ENCODE measurements at places on chromosomes 16 and 17.

GRCh38 chr16:9270424-9270823, 179.0 kb downstream of the HAPSTR1 start:
- DNase-seq, result no peak

DNA sequence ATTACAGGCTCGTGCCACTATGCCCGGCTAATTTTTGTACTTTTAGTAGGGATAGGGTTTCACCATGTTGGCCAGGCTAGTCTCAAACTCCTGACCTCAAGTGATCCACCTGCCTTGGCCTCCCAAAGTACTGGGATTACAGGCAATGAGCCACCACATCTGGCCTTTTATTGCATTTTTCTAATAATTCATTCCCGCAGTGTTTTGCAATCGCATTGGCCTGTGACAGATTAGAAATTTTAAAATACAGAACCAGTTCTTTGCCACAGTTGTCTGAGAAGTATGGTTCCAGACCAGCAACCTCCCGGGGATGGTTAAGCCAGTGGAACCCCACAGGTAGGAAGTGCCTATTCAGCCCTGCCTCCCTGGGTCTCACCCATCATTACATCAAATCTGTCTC, 3.2 kb upstream of the CRHR1 start:
- DNase-seq, result no peak

- DNase-seq, result no peak
Measured at GRCh38 chr16:11774065-11774626, 22.9 kb downstream of the ZC3H7A start.

GRCh38 chr16:78277321-78278055, 178.0 kb downstream of the WWOX start:
- no peak for DNase-seq

DNA sequence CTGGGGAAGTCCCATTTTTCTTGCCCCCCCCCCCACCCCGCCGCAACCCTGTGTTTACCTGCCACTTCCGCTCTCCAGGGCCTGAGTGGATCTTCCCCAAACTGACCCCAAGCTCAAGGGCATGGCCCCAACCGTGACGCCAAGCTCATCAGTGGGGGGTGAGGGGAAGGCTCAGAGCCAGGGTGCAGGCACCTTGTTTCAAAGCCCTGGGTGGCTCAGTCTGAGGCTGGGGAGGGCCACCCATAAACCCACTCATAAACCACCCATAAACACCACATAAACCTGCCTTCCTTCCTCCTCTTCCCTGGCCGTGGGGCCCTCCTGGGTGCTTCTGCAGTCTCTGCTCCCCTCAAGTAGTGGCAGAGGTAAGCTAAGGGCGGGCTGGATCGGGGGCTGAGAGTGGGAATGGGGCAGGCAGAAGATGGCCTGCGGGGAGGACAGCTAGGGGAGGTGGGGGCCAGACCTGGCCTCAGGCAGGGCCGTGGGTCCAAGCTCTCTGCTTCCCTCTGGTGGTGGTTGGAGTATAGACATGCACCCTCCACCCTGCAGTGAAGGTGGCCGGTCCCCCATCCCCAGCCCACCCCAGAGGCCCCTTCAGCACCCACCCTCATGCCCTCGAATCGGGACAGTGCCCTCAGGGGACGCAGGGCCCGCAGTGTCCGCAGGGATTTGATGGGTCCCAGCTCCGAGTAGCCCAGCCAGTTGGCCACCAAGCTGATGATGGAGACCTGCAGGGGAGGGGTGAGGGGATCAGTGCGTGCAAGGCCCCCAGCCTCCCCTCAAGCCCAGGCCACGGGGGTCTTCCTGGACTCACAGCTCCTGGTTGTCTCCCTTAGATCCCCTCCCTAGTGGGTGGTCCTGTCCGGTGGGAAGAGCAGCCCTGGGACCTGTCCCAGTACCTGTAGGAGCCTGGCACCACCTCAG, 14.6 kb upstream of the CD79B start:
- no peak for DNase-seq

- no peak for DNase-seq
Measured at GRCh38 chr17:55264278-55264644, 499 bp upstream of the HLF start.

GRCh38 chr16:14365200-14365851, 264.7 kb downstream of the PARN start:
- DNase-seq, result no peak

DNA sequence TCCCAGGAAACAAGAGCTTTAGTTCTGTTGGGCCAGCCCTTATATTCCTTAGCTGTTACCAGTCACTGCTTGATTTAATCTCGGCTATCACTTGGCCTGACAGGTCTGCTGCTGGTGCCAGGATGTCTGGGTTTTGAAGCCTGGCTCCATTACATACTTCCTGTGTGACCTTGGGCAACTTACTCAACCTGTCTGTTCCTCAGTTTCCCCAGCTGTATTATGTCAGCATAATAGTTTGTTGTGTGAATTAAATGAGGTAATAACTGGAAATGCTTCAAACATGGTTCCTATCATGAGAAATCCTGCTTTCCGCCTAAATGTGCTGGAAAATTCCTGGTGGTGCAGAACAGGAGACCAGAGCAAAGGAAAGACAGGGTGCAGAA, 50.6 kb upstream of the STH start:
- DNase-seq, result no peak

DNA sequence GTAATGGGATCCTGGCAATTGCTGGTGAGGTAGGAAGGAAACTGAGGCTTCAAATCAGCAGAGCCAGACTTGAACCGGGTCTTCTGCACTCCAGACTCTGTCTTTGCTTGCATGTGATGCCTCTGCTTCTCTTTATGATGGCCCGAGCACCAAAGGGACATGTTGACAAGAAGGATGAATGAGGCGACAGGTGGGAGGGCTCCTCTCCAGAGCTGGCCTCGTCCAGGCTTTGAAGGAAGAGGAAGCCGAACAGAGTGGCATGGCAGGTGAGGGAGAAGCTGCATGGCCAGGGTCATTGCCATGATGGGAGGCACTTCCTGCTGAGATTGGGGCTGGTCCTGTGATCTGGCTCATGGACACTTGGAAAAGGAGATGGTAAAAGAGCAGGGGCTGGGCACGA, 40.8 kb downstream of the AKAP1 start:
- no peak for DNase-seq

DNA sequence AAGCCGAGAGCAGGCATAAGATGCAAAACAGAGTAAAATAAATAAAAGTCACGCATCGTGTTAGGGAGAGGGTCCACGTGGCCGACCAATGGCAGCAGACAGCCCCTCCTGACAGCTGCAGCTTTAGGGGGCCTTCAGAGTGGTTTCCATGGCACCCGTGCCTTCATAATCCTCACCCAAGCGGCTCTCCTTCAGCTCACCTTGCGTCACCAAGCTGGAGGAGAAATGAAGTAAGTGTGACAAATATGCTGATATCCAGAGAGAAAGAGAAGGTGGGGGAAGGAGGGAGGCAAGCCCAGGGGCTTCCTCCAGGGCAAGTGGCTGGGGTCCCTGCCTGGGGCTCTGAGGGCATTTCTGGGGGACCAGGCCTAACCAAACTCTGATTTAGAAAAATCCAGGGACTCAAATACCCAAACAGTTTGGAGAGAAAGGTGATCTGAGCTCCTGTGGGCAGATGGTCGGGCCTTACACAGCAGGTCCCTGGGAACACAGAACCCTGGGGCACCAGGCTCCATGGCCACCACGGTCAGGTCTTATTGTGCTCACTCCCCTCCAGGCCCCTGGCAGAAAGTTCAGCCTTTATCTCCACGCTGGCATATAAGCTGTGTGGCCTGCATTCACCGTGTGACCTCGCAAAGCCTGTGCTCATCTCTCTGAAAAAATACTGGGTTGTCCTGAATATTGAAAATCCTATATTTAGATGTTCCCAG, 80.7 kb upstream of the TNRC6C start:
- DNase-seq, result no peak

DNA sequence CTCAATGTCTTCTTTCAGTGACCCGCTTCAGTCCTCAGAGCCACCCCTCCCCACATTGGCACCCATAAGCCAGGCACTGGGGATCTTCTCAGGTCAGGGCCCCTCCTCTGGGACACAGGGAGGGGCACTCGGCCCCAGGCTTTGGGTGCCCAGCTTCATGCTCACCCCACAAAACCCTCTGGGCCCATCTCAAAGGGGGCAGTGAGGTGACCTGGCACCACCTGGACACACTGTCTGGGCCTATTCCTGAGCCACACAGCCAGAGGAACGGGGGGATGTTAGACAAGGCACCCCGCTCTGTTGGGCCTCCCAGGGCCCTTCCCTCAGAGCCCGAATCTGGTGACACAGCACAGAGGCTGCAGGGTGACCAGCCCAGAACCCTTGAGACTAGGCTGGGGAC, 36.1 kb downstream of the TNFRSF13B start:
- no peak for DNase-seq

DNA sequence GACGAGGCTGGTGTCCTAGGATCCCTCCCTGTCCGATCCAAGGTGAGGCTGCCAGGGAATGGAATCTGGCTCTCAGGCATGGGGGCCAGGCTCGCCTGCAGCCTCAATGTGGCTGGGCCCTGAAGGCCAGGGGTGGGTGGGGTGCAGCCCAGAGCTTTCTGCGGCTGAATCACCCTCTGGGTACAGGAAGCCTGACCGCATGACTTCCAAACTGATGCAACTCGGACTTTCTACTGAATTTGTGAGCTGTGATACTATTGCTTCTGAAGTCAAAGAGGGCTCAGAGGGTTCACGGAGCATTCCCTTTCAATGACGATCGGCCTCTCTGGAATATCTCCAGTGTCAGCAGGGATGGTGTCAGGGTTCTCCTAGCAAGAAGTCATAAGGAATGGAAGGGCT, 123.7 kb downstream of the METRNL start:
- DNase-seq, result no peak

- no peak for DNase-seq
Measured at GRCh38 chr17:72946696-72947095, 145.8 kb downstream of the SLC39A11 start.

- DNase-seq, result no peak
Measured at GRCh38 chr17:74008196-74008595, 195.3 kb upstream of the RPL38 start.

DNA sequence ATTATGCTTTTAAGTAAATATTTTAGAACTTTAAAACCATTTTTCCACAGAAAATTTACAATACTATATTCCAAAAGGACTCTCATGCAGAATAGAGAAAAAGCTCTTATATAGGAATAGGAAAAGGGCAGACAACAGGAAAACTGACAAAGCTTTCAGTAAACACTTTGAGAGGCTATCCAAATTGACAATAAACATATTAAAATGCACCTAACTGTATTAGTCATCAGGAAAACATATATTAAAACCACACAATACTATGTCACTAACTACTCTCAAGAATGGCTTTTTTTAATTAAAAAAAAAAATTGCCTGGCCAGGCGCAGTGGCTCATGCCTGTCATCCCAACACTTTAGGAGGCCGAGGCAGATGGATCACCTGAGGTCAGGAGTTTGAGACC, 77.3 kb downstream of the CEP112 start:
- DNase-seq, result no peak

GRCh38 chr17:15893658-15894024, 51.3 kb upstream of the ADORA2B start:
- DNase-seq, result no peak

DNA sequence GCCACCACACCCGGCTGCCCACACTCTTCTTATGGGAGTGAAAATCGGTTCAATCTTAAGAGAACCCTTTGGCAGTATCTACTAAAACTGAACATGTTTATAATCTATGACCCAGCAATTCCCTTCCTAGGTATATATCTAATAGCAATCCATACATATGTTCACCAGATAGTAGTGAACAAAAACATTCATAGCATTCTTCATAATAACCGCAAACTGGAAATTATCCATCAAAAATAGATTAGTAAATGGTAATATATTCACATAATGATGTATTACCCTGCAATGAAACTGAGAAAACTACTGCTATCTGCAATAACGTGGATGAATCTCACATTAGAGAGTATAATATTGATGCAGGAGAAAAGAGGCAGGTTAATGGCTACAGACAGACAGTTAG, 23.1 kb downstream of the COPRS start:
- DNase-seq, result no peak

- DNase-seq, result no peak
Measured at GRCh38 chr17:35596530-35597233, 9.6 kb downstream of the AP2B1 start.

DNA sequence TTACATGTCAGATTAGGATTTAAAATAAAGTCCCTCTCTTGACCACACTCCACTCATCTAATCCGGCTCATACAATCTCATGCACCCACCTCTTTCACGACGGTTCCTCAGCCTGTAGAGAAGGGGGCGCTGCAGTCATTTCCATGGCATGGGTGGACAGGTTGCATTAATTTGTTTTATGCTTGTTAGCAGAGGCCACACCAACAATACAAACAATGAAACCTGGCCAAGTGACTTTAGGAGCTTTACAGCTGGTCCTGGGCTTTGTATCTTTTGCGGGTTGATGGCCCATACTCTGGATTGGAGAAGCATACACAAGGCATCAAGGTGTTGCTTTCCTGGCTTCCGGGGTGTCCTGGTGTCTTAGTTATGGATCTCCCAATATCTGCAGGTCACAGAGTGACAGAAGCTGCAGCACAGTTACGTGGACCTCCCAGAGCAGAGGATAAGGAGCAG, 9.7 kb upstream of the SNF8 start:
- peak; percentile 27 for DNase-seq

DNA sequence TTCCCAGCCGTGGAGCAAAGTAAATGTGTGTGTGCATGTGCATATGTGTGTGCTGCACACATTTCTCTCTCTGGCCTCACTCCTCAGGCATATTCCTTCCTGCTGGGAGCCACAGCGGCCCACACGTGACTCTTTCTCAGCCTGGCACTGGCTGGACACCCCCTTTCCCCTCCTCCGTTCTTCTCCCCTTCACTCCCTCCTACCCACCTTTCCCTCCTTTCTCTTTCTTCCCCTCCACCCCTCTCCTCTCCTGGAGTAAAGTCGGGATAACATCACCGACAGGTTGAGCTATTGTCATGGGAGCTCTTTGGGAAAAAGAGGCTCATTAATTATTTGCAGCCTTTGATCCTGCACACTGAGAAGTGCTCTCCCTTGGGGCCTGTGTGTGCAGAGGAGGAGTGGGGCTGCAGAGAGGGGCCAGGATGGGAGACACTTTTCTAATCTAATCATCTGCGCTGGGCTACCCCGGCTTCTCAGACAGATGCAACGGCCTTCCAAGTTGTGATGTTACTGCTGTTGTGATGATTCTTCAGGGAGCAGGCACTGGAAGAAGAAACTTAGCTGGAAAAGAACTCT, 126.3 kb upstream of the HSBP1 start:
- DNase-seq, result no peak

GRCh38 chr17:57752031-57752905, 7.2 kb upstream of the CCDC182 start:
- DNase-seq, result no peak

DNA sequence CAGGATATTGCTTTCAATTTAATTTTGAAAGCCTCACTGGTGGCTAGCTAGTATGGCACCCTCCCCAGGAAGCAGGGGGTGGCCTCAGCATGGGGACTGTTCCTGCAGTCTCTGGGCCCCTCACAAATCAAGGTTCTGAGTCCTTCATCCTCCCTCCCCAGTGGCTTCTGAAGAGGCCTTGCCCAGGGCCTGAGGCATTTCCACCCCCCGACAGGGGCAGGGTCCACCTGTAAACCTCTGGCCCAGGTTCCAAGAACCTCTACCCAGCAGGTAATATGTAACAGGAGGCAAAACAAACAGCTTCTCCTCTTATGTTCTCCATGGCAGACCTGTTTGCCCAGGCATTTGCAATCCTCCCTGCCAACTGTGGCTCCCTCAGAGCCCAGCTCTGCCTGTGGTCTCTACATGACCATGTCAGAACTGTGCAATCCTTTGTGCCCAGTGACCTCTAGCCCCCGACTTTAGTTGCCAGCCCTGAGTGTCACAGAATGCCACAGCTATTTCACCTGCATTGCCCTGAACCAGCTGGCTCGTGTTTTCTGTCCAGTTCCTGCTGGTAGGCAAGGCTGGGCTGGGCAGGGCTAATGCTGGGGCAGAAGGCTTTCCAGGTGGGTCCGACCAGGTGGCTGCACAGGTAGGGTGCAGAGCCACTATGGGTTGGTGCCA, 14.3 kb downstream of the ACSF2 start:
- DNase-seq, result no peak
